ENCODE measurements at places on chromosomes 5 and 9. TPM values are rescaled to one million over a fixed set of nuclear protein-coding genes. Genes with fewer than 3 reads are reported as not detected.
A peak's percentile ranks its signal among the peaks of the same experiment; 100 is the strongest.

Gene SPINK7
- total RNA-seq = not detected

Gene OR1J2
- total RNA-seq = not detected

Gene TAF11L2
- total RNA-seq = not detected

Gene PCDHB16
- total RNA-seq = not detected

Gene WDR38
- not detected for total RNA-seq

Gene MTREX
- total RNA-seq = 51.7 TPM

Gene TAF1L
- total RNA-seq = 0.07 TPM

- no peaks in the 10 kb centered on the region for H3K4me1 ChIP-seq
- H3K36me3 ChIP-seq = no peaks in the 10 kb centered on the region
Measured at GRCh38 chr5:170353961-170354360, 35.2 kb downstream of the KCNMB1 start.

DNA sequence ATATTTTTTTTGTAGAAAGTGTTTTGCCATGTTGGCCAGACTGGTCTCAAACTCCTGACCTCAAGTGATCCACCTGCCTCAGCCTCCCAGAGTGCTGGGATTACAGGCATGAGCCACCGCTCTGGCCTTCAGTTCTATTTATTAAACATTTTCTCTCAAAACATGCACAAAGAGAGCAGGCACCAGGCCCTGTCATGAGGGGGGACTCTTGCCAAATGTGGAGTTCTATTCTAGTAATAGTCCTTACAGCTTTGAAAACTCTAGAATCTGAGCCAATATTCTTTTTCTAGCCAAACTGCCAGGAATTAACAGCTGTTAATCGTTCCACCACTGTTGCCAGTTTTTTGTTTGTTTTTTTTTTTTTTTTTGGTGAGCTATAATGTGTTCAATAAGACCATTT, 124.6 kb downstream of the TARS1 start:
- no peak for DNase-seq
- H3K4me1 ChIP-seq = no peaks in the 10 kb centered on the region
- no peak overlapping the region for H3K27ac ChIP-seq
- H3K4me3 ChIP-seq = no peak overlapping the region
- no peaks in the 10 kb centered on the region for H3K36me3 ChIP-seq

- H3K27ac ChIP-seq = peak overlapping the region; percentile 85
- H3K36me3 ChIP-seq = no peaks in the 10 kb centered on the region
- peaks cover 25% of the 10 kb centered on the region for H3K4me1 ChIP-seq
Measured at GRCh38 chr9:105244734-105245028, 230 bp downstream of the SLC44A1 start.

DNA sequence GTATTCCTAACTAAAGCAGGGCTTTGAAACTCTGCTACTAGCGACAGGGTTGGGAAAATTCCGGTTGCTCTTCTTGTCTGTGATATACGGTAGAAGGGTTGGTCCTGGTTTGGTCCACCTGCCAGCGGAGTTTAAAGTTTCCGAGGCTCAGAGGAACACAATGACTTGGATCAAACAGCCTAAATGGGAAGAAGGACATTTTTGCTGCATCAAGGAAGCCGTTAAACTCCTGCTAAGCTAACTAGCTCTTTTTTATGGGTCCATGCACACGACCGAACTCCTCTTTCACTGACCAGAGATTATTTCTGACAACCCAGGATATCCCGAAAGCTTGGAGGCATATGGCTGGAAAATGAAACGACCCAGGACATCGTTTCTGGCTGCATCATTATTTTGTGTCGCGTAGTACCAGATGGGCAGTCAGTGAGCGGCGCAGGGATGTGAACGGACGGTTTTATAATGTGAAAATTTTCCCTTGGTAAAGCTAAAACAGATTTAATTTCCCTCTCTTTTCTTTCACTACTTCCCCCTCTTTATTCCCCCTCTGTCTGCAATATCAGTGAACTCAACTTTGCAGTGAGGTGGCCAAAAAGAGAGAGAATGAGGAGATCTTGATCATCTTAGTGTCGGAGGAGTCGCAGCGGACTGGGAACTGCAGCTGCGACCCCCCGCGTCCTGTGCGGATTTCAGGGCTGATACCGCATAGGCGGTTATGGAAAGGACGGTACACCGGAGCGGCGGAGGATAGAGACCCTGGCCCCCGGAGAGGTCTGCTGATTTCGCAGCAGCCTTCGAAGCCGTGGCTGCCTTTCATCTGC, at the start of gene LURAP1L:
TSS of gene LURAP1L (plus strand) at position 160 of the 818 bp plus-strand sequence. CDS start 696 bp downstream, outside the sequence.
- H3K36me3 ChIP-seq = no peaks in the 10 kb centered on the region
- peak within 1 kb of the TSS; percentile 90 for H3K4me3 ChIP-seq
- peaks cover 23% of the 10 kb centered on the region for H3K4me1 ChIP-seq
- H3K27ac ChIP-seq = peak within 1 kb of the TSS; percentile 78

GRCh38 chr9:134476942-134477335, 150.7 kb downstream of the RXRA start:
- no peak for DNase-seq
- H3K4me3 ChIP-seq = no peak overlapping the region
- H3K27me3 ChIP-seq = peaks cover 47% of the 10 kb centered on the region
- H3K4me1 ChIP-seq = no peaks in the 10 kb centered on the region
- no peak overlapping the region for H3K27ac ChIP-seq

DNA sequence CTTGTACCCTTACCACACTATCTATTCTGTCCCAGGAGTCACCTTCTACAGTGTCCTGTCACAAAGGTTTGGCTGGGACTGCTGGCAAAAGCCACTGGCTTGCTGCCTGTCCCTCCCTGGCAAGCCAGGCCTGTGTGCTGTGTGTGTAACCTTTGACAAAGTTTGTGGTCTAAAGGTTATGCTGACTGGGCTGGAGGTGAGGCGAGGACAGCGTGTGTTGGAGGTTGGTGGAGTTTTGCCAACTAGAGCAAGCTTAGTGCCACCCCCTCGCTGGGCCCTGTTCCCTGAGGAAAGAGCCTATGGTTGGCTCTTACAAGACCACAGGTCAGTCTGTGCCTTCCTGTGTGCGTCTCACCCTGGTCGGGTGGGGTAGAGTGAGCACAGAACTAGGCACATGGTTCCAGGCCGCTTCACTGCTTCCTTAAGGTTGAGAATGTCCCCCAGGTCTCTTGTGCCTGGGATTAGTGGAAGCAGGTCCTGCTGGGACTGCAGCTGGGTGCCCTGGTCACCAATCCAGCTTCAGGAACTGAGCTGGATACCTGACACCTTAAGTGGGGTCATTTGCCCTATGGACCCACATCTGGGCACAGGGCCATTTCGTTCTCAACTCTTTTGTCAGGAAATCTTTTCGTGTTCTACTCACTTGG, 152.2 kb downstream of the GADD45G start:
- H3K4me3 ChIP-seq = no peak overlapping the region
- H3K27ac ChIP-seq = no peak overlapping the region
- no peaks in the 10 kb centered on the region for H3K4me1 ChIP-seq
- DNase-seq = no peak

DNA sequence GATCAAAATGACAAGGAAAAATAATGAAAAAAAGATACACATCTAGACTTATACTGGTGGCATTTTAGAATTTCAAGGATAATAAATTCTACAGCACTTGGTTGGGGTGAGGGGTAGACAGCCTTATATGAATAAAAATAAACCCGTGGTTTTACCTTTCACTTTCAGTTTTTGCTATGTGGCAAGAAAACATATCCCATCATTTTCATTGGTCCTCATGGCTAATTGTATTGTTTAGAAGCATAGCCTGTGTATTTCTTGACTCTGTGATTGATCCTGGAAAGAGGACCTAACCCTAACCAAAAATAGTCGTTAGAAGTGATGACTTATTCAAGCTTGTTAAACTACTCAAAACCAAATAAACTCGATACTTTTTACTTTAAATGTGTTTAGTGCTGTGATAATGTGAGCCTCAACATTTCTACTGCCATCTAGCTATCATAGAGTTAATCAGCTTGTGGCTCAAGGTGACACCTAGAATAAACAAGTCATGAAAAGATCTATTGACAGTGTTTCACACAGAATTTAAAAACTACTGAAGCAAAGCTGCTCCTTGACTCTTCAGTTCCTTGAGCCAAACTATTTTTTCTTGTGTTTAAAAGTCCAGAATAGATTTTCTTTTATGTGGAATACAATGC, 153.3 kb upstream of the IZUMO3 start:
- peak overlapping the region; percentile 24 for H3K4me3 ChIP-seq
- no peak overlapping the region for H3K27ac ChIP-seq
- no peaks in the 10 kb centered on the region for H3K27me3 ChIP-seq
- DNase-seq = no peak

DNA sequence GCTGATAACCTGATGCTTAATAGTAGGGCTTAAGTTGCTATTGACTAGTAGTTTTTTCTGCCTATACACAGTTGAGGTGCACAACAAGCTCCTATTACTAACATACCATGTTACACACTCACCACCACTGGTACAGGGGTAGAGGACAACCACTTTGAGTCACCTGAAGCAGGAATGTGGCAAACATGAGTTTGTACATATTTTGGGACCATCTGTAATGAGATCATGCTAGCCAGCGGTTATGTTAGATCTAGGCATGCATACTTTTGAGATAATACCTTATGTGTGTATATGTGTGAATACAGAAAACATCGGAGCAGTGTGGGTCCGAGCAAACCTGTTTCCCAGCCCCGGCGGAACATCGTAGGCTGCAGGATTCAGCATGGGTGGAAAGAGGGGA, 72.8 kb upstream of the NXNL2 start:
- 0 out of 2 replicates have a peak, but pooled peaks cover 16% of the 10 kb centered on the region for H3K36me3 ChIP-seq
- no peaks in the 10 kb centered on the region for H3K27me3 ChIP-seq

GRCh38 chr5:3432135-3432534, 163.5 kb upstream of the IRX1 start:
- no peaks in the 10 kb centered on the region for H3K4me1 ChIP-seq
- no peak overlapping the region for H3K4me3 ChIP-seq
- no peak for DNase-seq
- H3K27ac ChIP-seq = no peak overlapping the region

GRCh38 chr9:109320331-109320741, 523 bp downstream of the EPB41L4B start:
- no peak overlapping the region for H3K27ac ChIP-seq
- H3K36me3 ChIP-seq = no peaks in the 10 kb centered on the region
- H3K27me3 ChIP-seq = no peaks in the 10 kb centered on the region

DNA sequence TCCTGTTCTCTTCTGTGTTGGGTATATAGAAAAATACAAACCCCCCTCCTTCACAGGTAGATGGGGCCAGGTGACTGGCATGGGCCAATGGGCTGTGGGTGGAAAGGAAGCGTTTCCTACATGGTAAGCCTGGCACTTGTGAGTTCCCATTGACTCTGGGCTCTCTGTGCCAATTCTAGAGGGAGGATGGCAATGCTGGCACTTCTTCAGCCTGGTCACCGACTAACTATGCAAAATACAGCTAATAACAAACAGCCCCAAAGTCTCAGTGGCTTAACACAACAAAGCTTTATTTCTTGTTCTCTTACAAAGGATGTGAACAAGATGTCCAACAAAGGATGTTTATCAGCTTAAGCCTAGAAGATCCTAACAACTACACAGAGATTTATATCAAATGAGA, 258.1 kb downstream of the SYK start:
- H3K27me3 ChIP-seq = no peaks in the 10 kb centered on the region
- H3K4me1 ChIP-seq = peaks cover 48% of the 10 kb centered on the region
- no peaks in the 10 kb centered on the region for H3K36me3 ChIP-seq
- no peak for DNase-seq

- H3K4me1 ChIP-seq = no peaks in the 10 kb centered on the region
- no peaks in the 10 kb centered on the region for H3K36me3 ChIP-seq
- H3K27ac ChIP-seq = no peak overlapping the region
- no peak for DNase-seq
Measured at GRCh38 chr9:36898431-36899020, 135.5 kb downstream of the PAX5 start.

GRCh38 chr9:121271368-121272341, 3.7 kb downstream of the GSN start:
- no peak for DNase-seq
- no peak overlapping the region for H3K27ac ChIP-seq
- peaks cover 23% of the 10 kb centered on the region for H3K4me1 ChIP-seq
- no peak overlapping the region for H3K4me3 ChIP-seq
- H3K36me3 ChIP-seq = no peaks in the 10 kb centered on the region

DNA sequence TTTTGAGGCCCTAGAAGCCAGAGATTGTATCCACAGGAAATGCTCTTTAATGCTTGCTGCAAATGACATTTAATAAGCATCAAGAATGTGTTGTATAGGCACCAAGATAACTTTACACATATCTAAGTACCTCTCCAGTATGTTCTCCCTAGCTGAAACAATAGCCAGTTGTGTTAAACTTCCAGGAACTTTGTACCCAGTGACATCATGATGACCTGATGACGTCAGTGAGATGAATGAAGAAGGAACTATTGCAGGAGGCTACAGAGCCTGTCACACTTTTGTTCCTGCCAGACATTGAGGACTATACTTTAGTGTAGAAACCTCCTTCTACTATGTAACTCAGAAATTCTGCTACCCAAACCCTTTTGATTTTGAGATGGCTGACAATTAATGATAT, 129.8 kb downstream of the CD180 start:
- no peaks in the 10 kb centered on the region for H3K27me3 ChIP-seq
- no peaks in the 10 kb centered on the region for H3K4me1 ChIP-seq
- no peak overlapping the region for H3K4me3 ChIP-seq

- no peak within 1 kb of the TSS for H3K4me3 ChIP-seq
- no peak within 1 kb of the TSS for H3K27ac ChIP-seq
- no peak for DNase-seq
- no peaks in the 10 kb centered on the region for H3K36me3 ChIP-seq
- no peaks in the 10 kb centered on the region for H3K4me1 ChIP-seq
Measured at GRCh38 chr5:36066540-36067210, at the start of gene UGT3A2. Gene UGT3A2 (minus strand): TSS chr5:36066882. CDS start chr5:36066789, 93 bp downstream.

GRCh38 chr5:72006361-72006760, 100.9 kb upstream of the MAP1B start:
- H3K27me3 ChIP-seq = no peaks in the 10 kb centered on the region
- no peak overlapping the region for H3K27ac ChIP-seq
- DNase-seq = no peak
- no peaks in the 10 kb centered on the region for H3K36me3 ChIP-seq

GRCh38 chr5:1799110-1799601, 481 bp downstream of the MRPL36 start:
- H3K27me3 ChIP-seq = no peaks in the 10 kb centered on the region
- H3K4me1 ChIP-seq = peaks cover 19% of the 10 kb centered on the region
- H3K4me3 ChIP-seq = peak overlapping the region; percentile 70

DNA sequence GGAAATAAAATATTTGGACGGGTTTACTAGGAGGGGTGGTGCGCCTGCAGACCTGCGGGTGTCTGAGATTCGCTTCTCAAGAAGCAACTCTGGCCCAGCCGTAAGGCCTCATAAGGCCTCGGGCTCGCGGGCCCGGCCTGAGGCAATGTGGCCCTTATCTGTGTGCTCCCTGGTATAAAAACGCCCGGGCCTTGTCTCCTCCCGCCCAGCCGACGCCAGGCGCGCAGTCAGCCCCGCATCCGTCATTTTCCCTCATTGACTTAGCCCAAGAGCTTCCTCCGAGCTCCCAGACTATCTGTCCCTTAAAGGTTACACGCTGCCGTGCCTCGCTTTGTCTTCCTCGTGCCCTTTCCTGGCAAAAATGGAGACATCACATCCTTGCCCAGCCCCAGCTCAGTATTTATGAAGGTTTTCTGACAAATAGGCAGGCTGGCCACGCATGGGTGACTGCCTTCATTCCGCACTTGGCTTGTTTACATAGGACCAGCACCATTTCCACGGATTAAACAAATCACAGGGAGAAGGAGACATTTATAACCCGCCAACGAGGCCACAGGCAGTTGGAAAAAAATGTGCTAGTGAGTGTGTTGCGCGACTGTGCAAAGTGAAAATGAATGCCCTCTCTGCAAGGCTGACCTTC, 74.5 kb upstream of the TBCA start:
- H3K27ac ChIP-seq = no peak overlapping the region
- no peaks in the 10 kb centered on the region for H3K36me3 ChIP-seq
- DNase-seq = no peak
- H3K4me3 ChIP-seq = no peak overlapping the region

GRCh38 chr9:127608104-127608966, 3.7 kb upstream of the STXBP1 start:
- H3K4me3 ChIP-seq = peak overlapping the region; percentile 61
- H3K4me1 ChIP-seq = peaks cover 21% of the 10 kb centered on the region
- H3K27ac ChIP-seq = no peak overlapping the region
- H3K27me3 ChIP-seq = no peaks in the 10 kb centered on the region
